Dermis blood vessel endothelial cell (primary cell): ENCODE measurements at places on chromosomes 3 and 15. TPM values are rescaled to one million over a fixed set of nuclear protein-coding genes. Genes with fewer than 3 reads are reported as not detected.

DNA sequence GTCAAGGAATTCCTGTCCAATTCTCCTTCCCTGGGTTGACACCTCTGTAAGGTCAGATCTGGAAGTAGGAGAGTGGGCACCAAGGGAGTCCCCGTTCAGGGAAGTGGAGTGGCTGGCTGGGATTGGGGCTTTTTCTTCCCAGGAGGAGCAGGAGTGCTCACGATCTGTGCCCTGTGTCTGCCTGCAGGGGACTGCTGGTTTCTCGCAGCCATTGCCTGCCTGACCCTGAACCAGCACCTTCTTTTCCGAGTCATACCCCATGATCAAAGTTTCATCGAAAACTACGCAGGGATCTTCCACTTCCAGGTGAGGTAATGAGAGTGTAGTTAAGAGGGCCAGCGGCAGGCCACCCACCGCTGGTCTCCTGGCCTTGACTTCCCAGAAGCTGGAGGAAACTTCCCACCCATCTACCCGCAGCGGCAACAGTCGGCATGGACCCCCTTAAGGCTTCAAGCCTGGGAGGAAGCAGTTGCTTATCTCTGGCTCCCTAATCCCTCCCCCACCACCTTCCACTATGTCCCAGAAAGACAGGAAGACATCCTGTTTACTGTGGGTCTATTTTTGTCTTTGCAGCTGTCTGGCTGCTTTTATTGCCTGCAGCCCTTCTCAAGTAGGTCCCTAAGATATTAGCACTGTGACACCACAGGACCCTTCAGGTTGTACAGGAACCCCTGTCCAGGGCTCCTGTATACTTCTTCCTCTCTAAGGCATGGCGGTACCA is 26.8 kb downstream of the CAPN3 start:
- peak; percentile 17 for DNase-seq

- DNase-seq = no peak
Measured at GRCh38 chr3:139235192-139235591, 108.6 kb upstream of the MRPS22 start.

- DNase-seq = no peak
Measured at GRCh38 chr15:95194746-95195145, 963.4 kb downstream of the MCTP2 start.

DNA sequence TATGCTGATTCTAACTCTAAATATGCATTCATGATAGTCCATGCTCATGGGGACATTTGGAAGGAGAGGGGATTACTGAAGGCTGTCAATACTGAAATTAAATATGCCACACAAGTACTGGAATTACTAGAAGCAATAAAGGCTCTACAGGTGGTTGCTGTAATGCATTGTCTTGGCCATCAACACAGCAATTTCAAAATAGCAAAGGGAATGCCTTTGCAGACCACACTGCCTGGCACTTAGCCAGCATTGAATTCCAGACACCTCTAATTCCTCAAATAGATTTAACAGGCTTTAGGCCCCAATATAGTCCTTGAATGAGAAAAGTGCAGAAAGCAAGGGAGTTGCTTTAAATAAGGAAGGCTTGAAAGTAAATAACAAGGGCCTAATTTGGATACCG is 115.8 kb upstream of the PLCL2 start:
- peak; percentile 15 for DNase-seq

Gene ADCY5
- total RNA-seq = 0.17 and 1.3 TPM in 2 replicates

Gene GOLGA8T
- total RNA-seq = 0.05 TPM in 1 of 2 replicates, not detected in the other

Gene SNURF
- total RNA-seq = 5.0 and 7.5 TPM in 2 replicates

Gene MKRN3
- 0.34 and 0.88 TPM in 2 replicates for total RNA-seq
